Activated naive CD4-positive, alpha-beta T cell (primary cell): ENCODE measurements at places on chromosomes 1 and 21.

DNA sequence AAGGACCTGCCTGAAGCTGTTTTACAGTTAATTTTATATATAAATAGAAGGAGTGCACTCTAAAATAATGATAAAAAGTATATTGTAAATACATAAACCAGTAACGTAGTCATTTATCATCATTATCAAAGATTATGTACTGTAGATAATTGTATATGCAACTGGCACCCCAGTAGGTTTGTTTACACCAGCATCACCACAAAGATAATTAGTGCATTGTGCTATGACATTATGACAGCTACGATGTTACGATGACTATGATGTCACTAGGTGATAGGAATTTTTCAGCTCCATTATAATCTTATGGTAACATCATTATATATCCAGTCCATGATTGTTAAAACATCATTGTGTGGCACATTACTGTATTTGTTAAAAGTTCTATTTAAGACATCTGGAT lies 185.2 kb downstream of the LBR start:
- no peak for DNase-seq

DNA sequence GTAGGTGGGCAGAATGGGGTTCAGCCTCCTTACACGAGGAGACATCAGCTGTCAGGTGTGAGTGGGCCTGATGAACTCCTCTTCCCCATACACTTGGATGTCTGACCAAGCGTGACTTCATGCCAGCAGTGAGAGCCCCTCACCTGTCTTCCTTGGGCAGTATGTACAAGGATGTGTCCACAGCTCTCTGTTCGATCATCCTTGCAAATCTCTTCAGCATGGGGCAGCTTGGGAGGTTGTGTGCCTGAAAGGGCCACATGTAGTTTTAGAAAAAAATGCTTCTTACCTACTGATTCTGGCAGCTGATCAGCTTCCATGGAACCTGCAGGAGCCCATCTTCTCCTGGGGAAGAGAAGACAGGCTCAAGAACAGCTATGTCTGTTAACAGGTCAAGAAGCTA lies 18.0 kb downstream of the ACP6 start:
- DNase-seq: no peak

GRCh38 chr1:212507369-212507768 lies 74.6 kb downstream of the NENF start:
- DNase-seq: no peak

GRCh38 chr1:37793773-37794371 lies at the start of gene MANEAL:
MANEAL (plus strand) TSS chr1:37793847; CDS start chr1:37794183, 336 bp downstream.
- DNase-seq: no peak

- no peak for DNase-seq
Observed at GRCh38 chr1:242225767-242226573, 227.1 kb upstream of the MAP1LC3C start.

DNA sequence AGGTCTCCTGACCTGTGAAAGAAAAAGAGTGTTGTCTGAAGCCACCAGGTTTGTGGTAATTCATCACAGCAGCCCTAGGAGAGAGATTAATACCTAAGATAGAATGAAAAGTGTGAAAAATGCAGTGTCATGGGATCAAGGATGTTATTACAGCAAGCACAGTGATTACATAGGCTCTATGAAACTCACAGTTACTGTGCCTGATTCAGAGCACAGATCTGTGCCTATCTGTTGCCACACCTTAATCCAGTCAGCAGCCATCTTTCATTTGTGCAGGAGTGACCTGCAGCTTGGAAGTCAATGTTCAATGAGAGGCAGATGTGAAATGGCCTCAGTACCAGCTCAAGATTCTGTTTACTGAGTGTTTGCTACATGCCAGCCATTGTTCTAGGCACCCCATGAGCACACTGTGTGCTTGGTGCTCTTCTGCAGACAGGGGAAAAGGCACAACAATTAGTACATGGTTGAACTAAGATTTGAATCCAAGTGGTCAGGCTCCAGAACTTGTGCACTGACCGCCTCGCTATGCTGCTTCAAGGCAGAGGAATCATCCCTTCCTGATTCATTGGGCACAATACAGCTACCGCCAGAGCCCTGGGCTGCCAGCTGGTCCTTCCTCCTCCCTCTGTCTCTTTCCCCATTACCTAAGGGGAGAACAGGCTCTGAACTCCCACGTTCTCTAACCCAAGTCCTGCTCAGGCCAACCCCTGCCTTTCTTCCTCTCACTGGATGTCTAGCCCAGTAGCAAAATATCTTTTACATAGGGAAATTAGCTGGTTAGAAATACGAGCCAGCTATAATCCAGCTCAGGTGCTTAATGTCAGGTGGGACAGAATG lies 56.3 kb upstream of the NEK2 start:
- no peak for DNase-seq

DNA sequence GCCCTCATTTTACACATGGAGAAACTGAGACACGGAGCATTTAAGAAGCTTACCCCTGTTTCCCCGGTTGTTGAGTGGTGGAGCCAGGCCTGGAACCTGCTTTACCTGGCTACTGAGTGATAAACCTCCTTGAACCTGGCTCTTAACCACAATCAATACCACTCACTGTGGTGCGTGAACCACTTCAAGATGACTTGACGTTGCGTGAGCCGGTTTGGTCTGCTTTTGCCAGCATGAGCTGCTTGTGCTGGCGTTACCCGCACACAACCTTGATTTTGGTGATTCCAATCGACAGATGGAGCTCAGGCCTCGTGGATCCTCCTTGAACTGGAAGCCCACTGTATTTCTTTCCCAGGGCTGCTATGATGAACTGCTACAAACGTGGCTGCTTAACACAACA lies 6.1 kb upstream of the TINAGL1 start:
- DNase-seq: no peak

GRCh38 chr1:97488530-97488929 lies 432.3 kb downstream of the DPYD start:
- no peak for DNase-seq

GRCh38 chr1:211420389-211420788 lies 71.6 kb downstream of the RD3 start:
- no peak for DNase-seq

DNA sequence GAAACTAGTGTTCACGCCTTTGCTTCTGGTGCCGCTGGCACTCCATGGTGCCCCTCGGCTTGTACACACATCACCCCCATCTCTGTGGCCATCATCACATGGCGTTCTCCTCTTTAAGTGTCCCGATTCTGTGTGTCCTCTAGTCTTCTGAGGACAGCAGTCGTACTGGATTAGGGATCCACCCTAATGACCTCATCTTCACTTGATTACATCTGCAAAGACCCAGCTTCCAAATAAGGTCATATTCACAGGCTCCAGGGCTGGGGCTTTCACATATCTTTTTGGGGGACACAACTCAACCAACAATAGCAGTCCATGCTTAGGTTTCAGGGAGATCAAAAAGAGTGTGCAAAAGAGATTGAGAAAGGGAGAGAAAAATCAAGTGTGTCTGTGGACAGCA lies 64.9 kb downstream of the HLCS start:
- DNase-seq: no peak

- no peak for DNase-seq
Observed at GRCh38 chr1:110595353-110595710, 10.8 kb downstream of the KCNA2 start.

DNA sequence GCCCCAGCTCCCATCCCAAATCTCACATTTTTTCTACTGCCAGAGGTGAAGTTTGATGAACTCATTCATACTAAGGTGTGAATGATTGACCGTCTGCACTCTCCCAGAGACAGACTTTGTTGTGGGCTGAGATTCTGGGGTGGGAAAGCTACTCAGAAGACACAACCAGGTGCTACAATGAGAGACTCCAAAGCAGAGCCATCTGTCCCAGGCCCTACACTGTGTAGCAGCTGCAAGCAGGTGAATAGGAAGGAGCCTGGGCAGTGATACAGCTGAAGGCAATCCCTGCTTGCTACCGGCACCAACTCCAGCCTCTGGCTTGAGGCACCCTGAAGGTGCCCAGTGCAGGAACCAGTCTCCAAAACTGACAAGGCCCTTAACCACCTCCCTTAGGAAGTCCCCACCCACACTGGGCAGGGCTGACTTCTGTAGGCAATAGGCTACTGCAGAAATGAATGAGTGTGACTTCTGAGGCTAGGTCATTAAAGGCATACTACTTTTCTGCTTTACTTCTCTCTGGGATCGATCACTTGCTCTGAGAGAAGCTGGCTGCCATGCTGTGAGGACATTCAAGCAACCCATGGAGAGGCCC lies 79.7 kb upstream of the RUNX3 start:
- DNase-seq: no peak

- DNase-seq: no peak
Observed at GRCh38 chr1:115980998-115981993, 5.0 kb downstream of the SLC22A15 start.

GRCh38 chr1:217072926-217073325 lies 349.7 kb upstream of the ESRRG start:
- no peak for DNase-seq

DNA sequence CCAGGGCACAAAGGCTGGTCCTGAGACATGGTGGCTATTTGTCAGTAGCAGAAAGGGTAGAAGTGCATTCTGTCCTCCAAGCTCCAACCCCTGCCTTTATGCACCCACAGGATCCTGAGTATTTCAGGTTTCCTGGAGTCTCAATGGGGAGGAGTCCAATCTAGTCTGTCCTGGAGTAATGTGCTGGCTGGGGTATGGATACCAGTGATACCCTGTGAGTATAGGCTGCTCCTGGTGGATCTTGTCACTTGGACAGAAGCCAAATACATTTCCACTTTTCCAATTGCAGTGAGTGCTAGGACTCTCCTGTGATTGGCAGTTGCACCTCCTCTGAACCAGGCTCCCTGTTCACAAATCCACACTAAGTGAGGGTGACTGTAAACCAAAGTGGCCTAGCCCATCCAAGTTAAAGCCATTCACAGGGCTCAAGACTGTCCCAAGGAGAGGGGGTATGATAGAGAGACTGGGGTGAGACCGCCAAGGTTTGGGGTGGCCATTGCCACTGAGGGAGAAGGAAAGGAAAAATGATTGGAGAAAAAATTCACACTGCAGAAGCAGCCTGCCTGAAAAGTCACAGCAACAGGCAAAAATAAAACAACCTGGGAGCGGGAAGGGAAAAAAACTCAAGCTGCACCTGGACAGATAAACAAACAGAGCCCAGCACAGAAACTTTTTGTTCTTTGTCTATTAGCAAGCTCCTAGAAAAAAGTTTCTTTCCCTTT lies 163.4 kb upstream of the ETV3 start:
- DNase-seq: no peak

DNA sequence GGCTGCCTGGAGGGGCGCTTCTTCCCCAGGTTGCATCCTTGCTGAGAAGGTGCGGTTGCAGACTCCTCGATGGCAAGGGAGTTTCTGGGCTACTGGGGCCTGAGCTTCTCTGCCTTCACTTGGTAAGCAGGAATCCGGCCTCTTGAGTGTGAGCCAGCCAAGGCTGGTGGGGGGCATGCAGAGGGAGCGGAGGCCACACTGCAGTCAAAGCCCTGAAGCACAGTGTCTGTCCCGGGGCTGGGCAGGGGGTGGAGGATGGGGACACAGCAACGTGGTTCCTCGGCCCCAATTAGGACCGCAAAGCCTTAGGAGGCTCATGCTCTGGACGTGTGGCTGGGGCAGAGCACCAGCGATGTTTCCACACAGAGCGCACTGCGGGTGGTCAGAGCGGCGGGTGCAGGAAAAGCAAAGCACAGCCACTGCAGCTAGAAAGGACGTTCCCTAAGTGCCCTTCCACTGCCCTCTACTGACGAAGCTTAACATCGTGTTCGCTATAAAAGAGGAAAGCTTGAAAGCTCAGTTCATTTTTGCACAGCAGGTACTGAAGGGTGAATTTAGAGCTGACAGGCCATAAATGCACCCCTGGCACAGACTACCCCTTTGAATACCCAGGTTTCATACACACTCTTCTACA lies 60.7 kb upstream of the COG2 start:
- no peak for DNase-seq

DNA sequence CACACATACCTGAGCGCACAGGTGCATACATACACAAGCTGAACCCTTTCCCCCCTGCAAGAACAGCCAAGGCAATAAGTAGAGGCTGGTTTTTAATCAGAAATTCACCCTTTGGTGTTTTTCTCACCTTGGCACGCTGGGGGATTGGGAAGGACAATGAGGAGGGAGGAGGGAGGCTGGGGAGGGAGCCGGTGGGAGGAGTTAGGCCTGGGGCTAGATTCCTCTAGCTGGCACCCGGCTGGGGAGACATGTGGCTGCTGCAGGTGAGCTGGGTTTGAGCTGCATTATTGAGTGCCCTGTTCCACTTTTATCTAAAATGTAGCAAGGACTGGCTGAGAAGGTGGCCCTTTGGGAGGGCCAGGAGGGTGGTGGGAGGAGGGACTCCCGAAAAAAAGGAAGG lies 97.8 kb upstream of the CSF3R start:
- DNase-seq: no peak

DNA sequence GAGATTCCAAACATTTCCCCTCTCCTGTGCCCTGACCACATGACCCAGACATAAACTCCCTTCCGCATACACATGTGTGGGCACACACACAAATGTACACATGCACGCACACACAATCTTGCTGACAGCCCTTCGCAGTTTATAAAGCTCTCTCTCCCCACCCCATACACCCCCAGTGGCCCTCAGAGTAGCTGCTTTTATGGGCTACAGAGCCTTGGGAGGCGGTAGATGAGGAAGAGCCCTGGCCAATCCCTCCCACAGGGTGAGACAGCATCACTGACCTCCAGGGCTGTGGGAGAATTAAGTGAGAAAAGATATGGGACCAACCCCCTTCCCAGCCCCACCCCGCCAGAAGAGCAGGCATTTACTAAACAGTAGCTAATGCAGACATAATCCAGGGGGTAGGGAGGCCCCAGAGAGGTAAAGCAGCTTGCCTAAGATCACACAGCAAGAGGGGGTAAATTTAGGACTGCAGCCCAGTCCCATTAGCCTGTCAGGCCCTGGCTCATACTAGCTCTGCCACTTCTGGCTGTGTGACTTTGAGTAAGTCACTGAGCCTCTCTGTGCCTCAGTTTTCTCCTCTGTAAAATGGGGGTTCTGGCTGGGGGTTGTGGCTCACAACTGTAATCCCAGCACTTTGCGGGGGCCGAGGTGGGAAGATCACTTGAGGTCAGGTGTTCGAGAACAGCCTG lies 5.1 kb downstream of the SDC3 start:
- DNase-seq: no peak

- DNase-seq: no peak
Observed at GRCh38 chr1:184244962-184245361, 141.9 kb upstream of the C1orf21 start.

GRCh38 chr1:57007948-57008347 lies 42.1 kb upstream of the C8B start:
- no peak for DNase-seq

GRCh38 chr1:114346480-114347029 lies 164.4 kb downstream of the TRIM33 start:
- DNase-seq: peak; percentile 95

- DNase-seq: no peak
Observed at GRCh38 chr1:234170622-234171021, 202.6 kb upstream of the COA6 start.

DNA sequence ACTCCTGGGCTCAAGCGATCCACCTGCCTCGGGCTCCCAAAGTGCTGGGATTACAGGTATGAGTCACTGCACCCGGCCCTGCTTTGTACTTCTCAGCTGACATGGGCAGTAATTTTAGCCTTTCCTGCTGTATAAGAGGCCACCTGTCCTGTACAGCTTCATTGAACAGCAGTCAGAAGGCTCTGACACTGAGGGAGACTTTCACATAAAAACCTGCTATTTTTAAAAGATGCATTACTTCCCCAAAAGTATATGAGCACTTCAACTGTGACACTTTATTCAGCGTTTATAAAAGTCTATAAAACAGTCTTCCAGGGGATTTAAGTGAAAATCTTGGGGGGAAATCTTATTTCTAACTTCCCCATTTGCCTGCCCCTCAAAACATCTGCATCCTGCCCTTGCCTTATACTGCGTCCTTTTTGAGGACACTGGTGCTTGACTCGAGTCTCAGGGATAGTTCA lies 17.6 kb downstream of the RNU5D-1 start:
- no peak for DNase-seq
